ENCODE measurements at places on chromosomes 2 and 18.

DNA sequence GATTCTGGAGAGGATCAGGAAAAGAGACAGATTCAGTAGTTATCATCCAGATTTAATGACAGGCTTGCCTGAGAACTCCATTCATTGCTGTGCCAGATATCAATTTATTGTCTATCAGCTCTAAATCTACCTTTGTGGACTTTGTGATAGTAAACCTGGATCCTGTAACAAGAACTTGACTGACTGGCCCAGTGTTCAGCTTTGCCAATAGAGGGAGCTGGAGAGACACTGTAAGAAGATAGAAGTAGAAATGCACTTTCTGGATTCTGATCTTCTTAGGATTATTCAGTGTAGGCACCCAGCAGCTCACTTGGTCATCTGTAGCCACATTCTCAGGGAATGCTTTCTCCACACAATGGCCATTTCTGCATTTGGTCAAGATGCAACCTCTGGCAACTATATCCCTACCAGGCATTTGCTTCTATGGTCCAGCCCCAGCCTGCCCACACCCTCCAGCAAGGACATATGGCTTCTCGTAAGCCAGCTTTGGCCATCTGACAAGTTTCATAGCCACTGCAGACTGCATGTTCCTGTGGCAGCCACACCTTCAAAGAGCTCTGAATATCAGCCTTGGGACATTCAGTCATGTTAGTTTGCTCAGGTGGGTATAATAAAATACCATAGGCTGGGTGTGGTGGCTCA, 6.1 kb upstream of the SERPINB8 start:
- peak; percentile 69 for DNase-seq

DNA sequence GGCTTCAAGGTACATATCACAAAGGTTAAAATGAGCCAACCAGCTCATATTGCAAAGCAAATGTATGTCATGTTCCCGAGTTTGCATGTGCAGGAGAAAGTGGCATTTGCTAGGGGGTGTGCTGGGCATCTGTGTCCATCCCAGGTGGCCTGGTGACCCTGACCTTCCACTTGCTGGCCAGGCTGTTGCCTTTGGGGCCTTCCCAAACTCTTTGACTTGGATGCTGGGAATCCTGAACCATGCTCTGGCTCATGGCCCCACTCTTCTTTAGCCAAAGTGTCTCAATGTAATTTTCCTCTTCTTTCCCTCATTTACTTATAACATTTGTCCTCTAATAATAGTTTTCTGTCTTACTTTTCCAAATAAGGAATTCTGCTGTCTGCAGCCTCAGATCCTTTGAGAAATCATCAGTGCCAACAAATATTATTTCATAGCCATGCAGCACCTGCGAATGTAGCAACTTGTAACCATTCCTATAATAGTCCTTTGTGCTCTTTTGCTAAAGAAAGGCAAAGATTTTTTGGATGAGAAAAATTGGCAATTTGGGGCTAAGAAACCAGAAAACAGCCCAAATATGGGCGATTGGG, 64.2 kb downstream of the MTCL1 start:
- DNase-seq, result no peak

GRCh38 chr2:120298173-120298835, 45.7 kb downstream of the RALB start:
- DNase-seq, result no peak

DNA sequence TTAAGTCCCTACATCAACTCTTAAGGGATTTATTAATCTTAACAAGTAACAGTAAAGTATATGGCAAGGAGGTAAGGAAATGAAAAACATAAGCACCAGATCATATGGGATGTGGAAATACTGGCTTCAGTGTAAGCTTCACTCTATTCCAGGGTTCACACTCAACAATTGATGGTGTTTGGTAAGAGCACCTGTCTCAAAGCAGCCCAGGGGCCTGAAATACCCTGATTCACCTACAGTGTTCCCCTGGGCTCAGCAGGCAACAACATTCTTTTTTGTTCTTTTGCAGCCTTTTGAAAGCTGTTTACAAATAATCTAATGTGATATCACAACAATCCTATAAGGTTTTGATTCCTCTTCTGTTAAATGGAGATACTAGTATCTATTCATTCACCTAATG, 1.2 kb upstream of the MLPH start:
- peak; percentile 4 for DNase-seq

GRCh38 chr2:154827286-154827685, 128.8 kb downstream of the KCNJ3 start:
- DNase-seq, result no peak

GRCh38 chr2:232444409-232445148, 11.4 kb upstream of the ALPI start:
- DNase-seq, result no peak

GRCh38 chr2:232292395-232293154, 86.0 kb upstream of the ALPP start:
- DNase-seq, result peak; percentile 61

GRCh38 chr2:177545981-177546585, 153.5 kb downstream of the AGPS start:
- no peak for DNase-seq

GRCh38 chr2:10885094-10885860, 26.5 kb upstream of the KCNF1 start:
- no peak for DNase-seq

- no peak for DNase-seq
Observed at GRCh38 chr2:128558895-128559532, 240.3 kb upstream of the HS6ST1 start.

GRCh38 chr2:121086450-121086849, 198.6 kb downstream of the TFCP2L1 start:
- DNase-seq, result no peak

DNA sequence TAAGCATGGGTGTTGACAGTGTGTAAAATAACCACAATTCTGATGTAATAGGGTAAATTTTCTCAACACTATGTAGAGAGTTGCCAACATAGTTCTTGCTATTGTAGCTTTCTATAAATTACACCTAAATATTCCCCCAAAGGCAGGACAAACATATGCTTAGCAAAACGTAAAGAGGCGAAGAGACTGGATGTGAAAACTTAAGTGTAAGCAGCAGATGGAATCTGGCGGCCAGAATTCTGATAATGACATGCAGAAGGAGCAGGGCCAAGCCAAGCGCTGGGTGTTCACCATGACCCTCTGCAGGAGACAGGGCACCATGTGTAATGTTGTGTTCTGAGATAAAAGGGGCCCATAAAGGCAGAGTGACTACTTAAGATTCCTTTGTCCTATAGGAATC, 105.2 kb upstream of the ZNF521 start:
- no peak for DNase-seq

Measured in kidney (tissue), 22 donors.